A549 treated with Mapracorat at 1 μM for 4 hours (cell line): ENCODE measurements at places on chromosomes 16 and 17. TPM values are rescaled to one million over a fixed set of nuclear protein-coding genes. Genes with fewer than 3 reads are reported as not detected.

Gene RNF157
- total RNA-seq: 6.4 to 9.5 TPM (median 7.3 TPM) in 5 replicates

Gene CYB5B
- total RNA-seq: 196 to 229 TPM (median 205 TPM) in 5 replicates

Gene WNT9B
- not detected in 5 replicates for total RNA-seq

Gene SEPHS2
- total RNA-seq: 45.9 to 48.4 TPM (median 47.4 TPM) in 5 replicates

Gene MC1R
- total RNA-seq: 4.6 to 7.5 TPM (median 7.0 TPM) in 5 replicates

Gene ATP2C2
- total RNA-seq: 0.10 to 0.30 TPM (median 0.17 TPM) in 5 replicates

Gene KRT28
- total RNA-seq: not detected in 5 replicates

Gene TSPAN10
- 3.8 to 6.7 TPM (median 4.9 TPM) in 5 replicates for total RNA-seq
